Stimulated activated CD8-positive, alpha-beta memory T cell treated with anti-CD3 and anti-CD28 coated beads, Interleukin-4, amount 100 ng/mL, for 48 hours (primary cell): ENCODE measurements at places on chromosomes 12 and 14.
A peak's percentile ranks its signal among the peaks of the same experiment; 100 is the strongest.

GRCh38 chr12:52193991-52194390 is 2.2 kb upstream of the KRT80 start:
- no peak for DNase-seq

- no peak for DNase-seq
Measured at GRCh38 chr12:18074001-18074400, 16.0 kb downstream of the RERGL start.

DNA sequence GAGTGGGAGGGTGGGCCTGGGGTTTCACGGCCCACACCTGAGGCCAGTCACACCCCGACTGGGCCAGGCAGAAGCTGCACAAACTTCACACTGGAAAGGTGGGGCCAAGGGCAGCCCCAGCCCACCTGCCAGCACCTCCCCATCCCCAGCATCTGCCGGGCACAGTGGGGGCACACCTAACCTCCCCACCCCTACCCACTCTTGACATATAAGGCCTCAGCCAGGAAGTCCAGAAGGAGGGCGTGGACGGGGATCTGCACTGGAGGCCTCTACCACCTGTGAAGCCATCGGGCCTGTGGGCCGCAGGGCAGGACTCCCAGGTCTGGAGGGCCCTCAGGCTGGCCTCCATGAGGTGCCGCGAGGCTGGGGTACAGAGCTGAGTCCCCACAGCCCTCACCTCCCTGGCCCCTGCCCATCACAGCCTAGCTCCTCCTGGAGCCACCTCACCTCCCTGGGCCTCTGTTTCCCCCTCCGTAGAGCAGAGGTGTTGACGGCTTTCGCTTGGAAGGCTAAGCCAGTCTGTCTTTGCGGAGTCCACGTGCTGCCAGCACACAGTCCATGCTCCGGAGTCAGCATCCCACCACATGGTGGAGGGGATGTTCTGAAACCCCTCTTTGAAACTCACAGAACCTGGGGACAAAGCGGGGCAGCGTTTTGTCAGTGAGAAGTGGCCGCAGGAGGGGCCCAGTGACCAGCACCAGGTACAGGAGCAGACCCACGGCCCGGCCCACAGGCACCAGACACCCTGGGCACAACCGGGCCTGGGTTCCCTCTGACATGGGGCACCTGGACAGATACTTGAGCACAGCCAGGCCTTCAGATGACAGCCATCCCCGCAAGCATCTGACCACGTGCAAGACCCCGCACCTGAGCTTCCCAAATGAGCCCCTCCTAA is 38.2 kb upstream of the INF2 start:
- no peak for DNase-seq

GRCh38 chr14:24849471-24849870 is 200.5 kb downstream of the STXBP6 start:
- no peak for DNase-seq

GRCh38 chr12:88577537-88577936 is 2.7 kb downstream of the KITLG start:
- no peak for DNase-seq

DNA sequence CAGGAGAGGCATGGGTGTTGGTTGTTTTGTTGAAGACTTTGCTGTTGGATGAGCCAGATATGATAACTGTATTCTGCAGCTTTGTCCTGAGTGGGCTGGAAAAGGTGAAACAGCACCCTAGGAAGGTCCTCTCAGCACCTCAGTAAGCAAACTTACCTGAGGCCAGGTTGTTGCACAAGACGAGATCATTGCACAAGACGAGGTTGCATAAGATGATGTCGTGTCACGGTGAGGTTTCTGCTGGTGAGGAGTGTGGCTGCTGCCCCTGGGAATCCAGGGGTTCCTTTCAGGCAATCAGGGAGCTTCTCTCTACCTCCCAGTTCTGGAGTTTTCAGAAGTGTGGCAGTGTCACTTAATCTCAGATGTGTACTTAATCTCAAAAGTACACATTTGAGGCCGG is 85.6 kb downstream of the GLT1D1 start:
- DNase-seq = no peak

GRCh38 chr14:46325157-46325556 is 326.4 kb downstream of the RPL10L start:
- no peak for DNase-seq

- DNase-seq = no peak
Measured at GRCh38 chr12:118494776-118495175, 118.4 kb downstream of the SUDS3 start.

- no peak for DNase-seq
Measured at GRCh38 chr12:124727264-124727800, 136.3 kb downstream of the SCARB1 start.

DNA sequence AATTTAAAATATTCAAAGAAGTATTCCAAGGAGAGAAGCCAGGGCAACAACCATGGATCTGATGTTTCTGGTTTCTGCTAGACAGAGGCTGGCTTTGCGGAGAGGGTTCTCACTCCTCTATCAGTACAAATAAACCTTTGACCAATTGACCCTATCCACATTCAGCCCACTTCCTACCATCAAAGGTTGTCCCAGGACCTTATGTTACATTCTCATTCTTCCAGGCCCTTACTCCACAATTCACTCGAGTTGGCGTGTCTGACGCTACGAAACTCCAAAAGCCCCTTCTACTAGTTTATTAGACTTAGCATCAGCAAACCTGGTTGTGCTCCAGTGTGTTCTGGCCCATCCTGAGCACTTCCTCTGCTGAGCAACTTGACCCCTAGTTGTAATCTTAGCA is 24.8 kb upstream of the RNASE12 start:
- DNase-seq = no peak

- no peak for DNase-seq
Measured at GRCh38 chr12:111068290-111068689, 147.9 kb upstream of the MYL2 start.

DNA sequence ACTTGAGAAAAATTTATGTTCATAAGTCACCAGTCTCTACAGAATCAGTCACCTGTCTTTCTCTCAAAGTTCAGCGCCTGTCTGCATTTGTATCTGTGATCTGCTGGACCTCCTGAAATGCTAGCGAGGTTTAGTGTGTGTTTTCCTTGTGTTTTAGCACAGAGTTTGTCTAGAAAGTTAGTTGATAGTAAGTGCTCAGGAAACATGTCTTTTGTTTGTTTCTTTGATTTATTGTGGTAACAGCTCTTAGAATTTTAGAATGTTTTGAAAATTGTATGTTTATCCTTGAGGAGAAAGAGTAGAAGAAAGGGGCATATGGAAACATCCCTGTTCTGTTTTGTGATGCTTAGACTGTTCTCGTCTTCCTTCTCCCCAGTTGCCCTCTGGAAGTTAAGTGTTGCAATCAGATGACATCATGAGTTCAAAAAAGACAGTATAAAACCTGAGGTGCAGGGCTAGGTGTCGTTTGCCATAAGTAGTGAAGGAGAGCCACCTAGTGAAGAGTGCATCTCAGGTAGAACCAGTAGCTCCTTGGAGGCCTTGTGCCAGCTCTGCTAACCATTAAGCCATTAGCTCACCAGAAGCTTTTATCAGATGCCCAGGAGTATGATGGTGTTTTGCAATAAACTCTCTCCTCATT is 44.8 kb downstream of the FBXW8 start:
- no peak for DNase-seq

- DNase-seq = no peak
Measured at GRCh38 chr12:25424211-25424731, 128.8 kb downstream of the LMNTD1 start.

GRCh38 chr12:120994589-120995337 is 16.4 kb downstream of the HNF1A start:
- no peak for DNase-seq

DNA sequence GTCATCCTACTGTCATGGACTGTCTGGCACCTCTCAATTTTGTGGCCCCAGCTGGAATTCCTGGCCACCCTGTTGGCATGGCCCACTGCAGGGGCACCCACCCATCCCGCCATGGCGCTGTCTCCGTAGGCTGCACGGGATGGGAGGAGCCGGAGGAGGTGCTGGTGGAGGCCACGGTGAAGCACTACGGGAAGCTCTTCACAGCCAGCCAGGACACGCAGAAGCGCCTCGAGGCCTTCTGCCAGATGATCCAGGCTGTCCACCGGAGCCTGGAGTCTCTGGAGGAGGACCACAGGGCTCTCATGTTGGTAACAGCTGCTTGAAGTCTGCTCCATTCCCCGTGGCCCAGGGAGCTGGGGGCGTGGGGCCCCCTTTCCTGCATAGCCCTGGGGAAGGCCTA is 3.9 kb downstream of the CCDC197 start:
- no peak for DNase-seq

DNA sequence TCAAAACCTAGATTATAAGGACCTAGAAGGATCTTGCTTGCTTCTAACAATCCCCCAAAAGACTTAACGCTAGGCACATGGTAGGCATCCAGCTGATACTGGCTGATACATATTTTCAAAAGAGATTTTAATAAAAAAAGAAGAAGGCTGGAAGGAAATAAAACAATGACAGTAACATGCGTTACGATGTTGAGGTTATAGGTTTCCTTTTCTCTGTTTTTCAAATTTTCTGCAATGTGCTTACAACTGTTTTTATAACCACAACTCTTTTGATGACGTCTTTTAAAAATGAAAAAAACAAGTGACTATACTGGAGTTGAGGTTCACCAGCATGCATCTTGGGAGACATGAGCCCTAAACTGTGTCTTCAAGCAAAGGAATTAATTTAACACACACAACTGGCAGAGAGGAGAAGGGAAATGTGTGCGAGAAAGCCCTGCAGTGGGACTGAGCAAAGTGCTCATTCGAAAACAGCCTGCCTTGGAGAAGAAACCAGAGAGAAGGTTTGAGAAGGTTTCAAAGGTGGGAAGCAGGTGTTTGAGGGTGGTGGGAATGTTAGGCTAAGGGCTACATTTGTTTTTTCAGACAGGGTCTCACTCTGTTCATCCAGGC is 80.4 kb downstream of the DUSP16 start:
- DNase-seq = no peak

- no peak for DNase-seq
Measured at GRCh38 chr14:67633451-67634147, 13.9 kb downstream of the ARG2 start.

DNA sequence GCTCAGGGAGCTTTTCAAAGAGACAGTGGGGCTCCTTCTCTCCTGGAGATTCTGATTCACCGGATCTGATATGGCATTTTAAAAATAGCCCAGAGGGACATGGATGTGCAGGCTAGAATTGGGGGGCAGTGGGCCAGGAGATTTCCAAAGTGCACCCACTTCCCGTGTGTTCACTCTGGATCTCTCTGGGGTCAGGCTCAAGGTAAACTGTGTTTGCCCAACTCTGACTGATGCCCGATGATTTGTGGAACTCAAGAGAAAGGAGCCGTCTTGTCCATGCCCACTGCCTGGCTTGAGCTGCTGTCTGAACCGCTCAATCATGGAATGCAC is 17.9 kb downstream of the FAM181A start:
- DNase-seq = no peak

DNA sequence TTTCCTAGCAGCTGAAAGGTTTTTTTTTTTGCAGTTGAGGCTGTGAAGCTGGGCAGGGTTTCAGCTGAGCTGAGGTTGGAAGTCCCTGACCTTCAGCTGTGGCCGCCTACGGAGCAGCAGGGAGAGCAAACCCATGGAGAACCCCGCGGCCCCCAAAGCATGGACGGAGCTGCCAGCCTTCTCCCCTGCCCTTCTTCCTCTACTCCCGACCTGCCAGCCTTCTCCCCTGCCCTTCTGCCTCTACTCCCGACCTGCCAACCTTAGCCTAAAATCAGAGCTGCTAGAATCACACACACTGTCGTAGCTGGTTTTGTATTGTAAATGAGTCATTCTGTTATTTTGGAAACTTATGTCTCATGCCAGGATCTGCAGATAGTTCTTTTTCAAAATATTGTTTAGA is 74.6 kb downstream of the PPP2R5C start:
- no peak for DNase-seq

DNA sequence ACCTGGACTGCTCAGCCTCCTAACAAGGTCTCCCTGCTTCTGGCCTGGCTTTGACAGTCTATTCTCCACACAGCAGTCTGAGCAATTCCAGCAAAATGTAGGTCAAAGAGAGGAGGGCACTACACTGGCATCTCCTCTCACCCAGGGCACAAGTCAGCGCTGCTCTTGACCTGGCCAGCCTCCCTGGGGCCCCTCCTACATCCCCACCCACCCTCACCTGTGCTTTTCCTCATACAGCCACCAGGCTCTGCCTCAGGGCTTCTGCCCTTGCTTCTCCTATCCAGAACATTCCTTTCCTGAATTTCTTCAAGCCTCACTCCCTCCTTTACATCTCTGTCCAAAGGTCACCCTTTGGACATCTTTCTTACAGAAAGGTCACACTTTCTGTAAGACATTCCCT is 33.7 kb downstream of the GALNT4 start:
- DNase-seq = no peak

- no peak for DNase-seq
Measured at GRCh38 chr12:52792185-52793029, 3.5 kb downstream of the KRT3 start.

GRCh38 chr12:47799357-47799955 is 20.2 kb downstream of the HDAC7 start:
- DNase-seq = no peak

- DNase-seq = no peak
Measured at GRCh38 chr14:21768116-21768874, 94.7 kb upstream of the OR4E1 start.

- DNase-seq = no peak
Measured at GRCh38 chr14:34087571-34087970, 136.7 kb upstream of the EGLN3 start.

- peak; percentile 64 for DNase-seq
Measured at GRCh38 chr12:94207849-94208621, 59.7 kb downstream of the PLXNC1 start.

DNA sequence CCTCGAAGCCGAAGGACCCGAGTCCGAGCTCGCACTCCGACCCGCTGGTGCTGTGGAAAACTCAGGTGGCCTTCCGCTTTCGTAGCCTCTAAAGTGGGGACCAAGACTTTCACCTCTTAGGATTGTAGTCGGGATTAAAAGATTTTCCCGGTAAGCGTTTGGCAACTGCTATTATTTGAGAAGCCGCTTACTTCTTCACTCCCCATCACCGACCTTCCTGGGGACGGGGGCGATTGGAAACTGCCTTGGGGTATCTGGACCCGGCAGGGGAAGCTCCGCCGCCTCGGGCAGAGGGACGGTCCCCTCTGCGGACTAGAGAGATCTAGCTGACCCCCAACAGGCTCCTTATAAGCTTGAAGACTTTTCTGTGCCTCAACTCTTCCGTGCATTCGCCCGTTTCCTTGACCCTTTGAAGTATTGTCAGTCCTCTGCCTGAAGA is 659 bp downstream of the TRAFD1 start:
- DNase-seq = no peak

DNA sequence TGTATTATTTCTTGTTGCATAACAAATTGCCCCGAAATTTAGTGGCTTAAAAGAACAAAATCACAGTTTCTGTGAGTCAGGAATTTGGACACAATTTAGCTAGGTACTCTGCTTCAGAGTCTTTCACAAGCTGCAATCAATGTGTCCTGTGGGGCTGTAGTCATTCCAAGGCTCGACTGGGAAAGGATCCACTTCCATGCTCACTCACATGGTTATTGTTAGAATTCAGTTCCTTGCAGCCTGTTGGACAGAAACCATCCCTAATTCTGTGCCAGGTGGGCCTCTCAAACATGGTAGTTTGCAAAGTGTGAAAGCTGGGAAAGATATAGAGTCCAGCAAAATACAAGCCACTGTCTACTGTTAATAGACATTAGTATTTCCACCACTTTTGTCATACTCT is 59.7 kb upstream of the ARID2 start:
- no peak for DNase-seq

GRCh38 chr14:51612449-51612848 is 39.3 kb upstream of the FRMD6 start:
- no peak for DNase-seq

- peak; percentile 66 for DNase-seq
Measured at GRCh38 chr14:93033983-93034670, 81.6 kb downstream of the ITPK1 start.

GRCh38 chr12:27394676-27395075 is 51.9 kb upstream of the SMCO2 start:
- DNase-seq = no peak

GRCh38 chr12:40959041-40959440 is 229.1 kb upstream of the PDZRN4 start:
- DNase-seq = no peak
